ENCODE measurements at places on chromosomes 2 and 18.

DNA sequence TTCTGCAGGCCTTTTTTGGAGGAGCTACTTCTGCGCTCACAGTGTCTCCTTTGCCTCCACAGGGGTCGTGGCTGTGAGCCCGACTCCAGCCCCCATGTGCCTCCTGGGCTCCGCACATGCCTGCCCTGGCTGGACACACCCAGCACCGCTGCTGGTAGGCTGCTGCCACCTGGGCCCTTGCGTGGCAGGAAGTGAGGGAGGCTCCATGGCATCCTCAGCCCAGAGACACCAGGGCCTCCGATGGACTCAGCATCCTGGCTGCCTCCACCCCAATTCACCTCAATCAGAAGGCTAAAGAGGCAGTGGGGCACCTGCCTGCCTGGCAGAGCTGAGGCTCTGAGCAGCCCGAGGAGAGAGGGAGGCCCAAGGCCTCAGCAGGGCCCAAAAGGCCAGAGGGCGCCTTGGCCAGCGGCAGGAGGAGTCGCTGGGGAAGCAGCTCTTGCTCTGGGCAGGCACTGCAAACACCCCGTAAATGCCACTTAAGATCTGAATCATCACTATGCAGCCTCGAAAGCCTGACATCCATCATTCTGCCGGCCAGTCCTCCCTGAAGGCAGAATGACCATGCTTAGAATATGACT lies 68.3 kb upstream of the OTOS start:
- peak; percentile 38 for DNase-seq

DNA sequence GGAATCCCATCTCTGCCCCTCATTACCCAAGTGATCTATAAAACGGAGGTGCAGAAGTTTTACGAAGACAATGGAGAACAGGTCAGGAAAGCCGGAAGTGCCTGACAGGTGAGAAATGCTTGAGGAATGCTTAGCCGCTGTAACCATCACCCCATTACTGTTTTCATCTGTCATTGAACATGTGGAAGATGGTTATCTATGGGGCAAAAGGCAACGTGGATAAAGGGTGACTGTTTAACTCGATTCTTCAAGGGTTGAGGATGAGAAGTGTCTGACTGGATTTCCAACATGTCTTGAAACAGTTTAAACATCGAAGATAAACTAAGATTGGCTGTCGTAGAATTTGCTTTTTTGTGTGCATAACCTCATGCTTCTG lies 17.3 kb downstream of the HK2 start:
- peak; percentile 62 for DNase-seq

- peak; percentile 86 for DNase-seq
These were observed 27.0 kb upstream of the MGAT4A start for GRCh38 chr2:98757904-98758421.

DNA sequence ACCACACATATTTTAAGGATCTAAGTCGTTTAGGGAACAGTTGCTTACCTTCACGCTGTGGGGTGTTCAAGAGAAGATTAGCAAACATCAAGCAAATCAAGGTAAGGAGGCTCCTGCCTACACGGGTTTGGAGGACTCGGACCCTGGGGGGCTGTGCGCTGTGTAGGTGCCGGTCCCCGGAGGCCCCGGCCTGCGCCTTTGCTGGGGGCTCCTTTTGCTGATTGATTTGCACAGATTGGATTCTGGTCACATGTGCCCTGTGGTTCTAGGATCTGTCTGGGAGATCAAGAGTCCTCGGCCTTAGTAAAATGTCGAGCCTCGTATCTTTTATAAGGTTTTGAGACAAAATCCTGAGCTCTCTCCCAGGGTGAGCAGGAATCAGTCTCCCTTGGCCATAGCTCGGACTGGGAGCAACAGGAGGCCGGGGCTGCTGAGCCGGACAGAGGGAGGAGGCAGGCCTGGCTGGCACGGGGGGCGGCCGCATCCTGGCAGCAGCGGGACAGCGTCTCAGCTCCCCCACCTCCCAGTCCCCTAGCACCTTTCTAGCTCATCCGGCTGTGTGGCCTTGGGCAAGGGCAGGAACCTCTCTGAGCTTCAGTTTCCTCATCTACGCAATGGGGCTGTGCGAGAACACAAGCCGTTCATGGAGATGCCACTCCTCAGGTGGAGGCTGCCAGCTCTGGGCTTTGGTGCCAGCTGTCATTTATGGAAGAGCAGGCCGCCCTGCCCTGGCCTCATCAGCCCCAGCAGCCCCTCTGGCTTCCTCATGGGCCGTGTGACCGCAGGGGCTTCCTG lies 147.2 kb downstream of the MBP start:
- no peak for DNase-seq

DNA sequence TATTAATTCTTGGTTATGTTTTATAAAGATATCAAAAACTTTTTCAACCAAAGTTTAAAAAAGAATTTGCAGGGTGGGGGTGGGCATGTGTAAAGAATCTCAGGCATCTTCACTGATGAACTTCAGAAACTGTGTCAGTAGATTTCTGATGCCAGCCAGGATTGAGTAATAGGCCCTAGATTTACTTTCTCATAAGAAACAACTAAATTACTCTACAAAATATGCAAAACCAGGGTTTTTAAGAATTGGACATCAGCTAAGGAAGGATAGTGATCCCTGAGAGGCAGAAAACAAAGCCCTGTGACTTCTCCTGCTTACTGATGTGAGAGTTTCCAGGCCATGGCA lies 11.9 kb upstream of the IL1R1 start:
- peak; percentile 47 for DNase-seq

DNA sequence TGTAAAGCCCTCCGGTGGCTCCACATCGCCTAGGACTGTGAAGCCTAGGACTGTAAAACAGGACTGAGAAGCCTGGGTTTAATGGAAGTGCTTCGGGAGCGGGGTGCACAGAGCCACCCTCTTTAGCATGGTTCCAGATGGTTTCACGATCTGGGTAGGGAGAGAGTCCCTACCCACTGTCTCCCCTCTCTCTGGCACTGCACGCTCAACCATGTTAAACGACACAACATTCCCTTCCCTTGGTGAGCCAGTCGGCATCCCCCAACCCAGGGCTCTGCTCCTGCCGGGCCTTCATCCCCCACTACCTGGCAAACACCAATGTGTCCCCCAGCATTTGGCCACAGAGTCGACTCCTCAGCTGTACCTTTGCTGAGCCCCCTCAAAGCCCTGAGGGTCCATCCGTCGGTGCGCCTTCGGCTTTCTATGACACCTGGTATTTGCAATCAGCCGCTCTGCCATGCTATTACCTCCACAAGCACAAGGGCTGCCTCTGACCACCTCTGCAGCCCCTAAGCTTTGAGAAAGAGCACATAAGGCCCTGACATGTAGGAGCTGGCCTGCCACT lies 1.1 kb downstream of the COPS9 start:
- DNase-seq: no peak

GRCh38 chr18:3099327-3099726 lies 86.4 kb upstream of the LPIN2 start:
- no peak for DNase-seq

DNA sequence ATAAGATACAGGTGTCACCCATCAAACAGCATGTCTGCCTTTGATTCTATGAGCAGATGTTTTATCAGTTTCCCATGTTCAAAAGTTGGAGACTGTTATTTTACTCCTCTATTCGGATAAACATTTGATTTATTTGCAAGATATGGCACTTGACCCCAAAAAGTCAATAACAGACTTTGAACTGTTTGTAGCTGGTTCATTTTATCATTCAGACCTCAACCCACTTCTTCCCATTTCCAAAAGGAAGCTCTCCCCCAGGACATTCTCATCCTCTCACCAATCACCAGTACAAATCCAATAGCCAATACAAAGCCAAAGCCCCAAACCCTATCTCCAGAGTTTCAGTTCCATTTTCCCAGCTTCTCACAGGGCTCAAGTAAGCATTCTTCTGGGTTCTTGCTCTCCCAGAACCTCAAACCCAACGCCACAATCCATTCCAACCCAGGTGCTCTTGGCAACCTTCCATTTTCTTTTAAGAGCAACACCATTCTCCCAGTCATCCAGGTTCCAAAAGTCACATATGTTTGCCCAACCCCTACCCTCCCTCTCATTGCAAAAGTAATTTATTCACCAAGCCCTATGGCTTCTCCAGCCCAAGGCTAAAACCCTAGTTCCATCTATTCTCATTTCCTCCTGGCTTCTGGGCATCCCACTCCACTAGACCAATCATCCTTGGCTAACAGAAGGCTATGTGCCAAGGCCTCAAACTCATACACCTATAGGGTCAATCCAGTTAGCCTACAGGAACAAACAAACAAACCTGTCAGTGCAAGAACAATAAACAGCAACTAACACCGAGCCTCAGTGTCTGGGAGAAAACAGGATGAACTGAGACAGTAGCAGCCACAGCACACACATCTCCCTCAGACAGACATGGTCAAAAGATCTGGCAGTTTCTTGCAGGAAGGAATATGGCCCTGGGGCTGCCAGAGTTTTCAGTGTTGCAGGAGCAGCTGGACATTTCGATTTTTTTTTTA lies 9.2 kb downstream of the ACVR1 start:
- no peak for DNase-seq

GRCh38 chr2:64338910-64339500 lies 115.0 kb upstream of the LGALSL start:
- peak; percentile 38 for DNase-seq

DNA sequence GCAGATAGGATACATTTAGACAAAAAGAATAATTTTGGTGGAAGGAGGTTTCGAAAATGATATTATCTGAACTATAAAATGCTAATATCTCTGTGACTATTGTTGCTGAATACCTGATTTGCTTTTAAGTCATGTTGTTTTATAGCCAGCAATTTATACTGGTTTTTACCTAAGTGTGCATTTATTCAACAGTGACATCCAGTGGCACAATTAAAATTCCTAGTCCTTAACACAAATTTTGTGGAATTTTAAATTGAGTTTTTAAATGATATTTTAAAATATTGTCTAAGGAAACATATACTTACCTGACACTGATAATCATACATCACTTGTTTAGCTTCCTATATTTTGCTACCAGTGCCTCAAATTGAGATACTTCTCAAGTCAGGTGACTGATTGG lies 144.8 kb downstream of the ARHGAP28 start:
- peak; percentile 24 for DNase-seq
